ENCODE measurements at places on chromosomes 7 and 10.

- DNase-seq = no peak
Measured at GRCh38 chr7:104093127-104093526, 103.7 kb upstream of the RELN start.

- no peak for DNase-seq
Measured at GRCh38 chr10:23543691-23544380, 105.0 kb downstream of the OTUD1 start.

DNA sequence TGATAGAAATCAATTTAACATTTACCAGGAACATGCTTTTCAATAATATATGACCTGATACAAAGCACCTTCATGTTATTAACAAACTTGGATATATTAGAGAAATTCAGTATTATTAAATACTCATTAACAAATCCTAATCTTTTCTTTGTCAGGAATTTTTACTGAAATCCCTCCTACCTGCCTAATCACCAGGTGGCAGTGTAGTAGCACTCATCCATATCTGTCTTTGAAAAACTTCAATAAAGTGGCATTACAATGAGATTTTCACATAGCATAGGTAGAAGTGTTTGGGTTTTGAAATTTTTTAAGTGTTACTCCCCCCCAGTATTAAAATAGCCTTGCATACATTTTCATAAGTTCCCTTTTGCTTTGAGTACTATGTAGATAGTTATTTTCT is 1246.6 kb upstream of the LRRN3 start:
- no peak for DNase-seq

DNA sequence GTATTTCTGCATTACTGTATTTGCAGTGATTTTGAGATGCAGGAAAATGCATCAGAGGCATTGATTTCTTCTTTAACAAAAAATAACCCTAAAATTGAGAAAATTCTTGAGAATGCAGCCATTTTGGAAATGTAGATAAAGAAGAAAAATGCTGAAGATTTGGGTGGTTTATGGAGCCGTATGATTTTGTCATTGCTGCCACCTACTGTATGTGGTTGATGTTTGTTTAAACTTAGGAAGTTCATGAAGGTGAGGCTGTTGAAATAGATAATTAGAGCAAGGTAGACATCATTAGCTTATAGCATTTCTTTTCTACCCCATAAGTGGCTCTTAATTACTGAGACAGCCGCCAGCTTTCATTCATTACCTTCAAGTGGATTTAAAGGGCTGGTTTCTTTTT is 92.1 kb upstream of the SAMD8 start:
- peak; percentile 2 for DNase-seq

DNA sequence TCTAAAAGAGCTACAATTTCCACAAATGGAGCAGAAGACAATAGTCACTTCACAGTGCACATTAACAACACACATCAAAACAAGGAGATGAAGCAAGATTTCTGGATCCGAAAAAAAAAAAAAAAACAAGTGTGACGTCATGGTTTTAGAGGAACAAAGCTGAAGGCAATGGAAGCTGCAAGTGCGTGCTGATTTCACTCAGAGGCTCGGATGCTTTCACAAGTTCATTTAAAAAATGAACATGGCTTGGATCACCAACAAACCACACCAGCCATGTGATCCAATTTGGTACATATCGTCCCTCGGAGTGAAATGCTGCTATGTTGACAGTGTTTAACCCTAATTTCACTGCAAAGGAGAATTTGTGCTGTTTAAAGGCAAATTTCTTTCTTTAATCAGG is 337.0 kb upstream of the PRKCQ start:
- no peak for DNase-seq

DNA sequence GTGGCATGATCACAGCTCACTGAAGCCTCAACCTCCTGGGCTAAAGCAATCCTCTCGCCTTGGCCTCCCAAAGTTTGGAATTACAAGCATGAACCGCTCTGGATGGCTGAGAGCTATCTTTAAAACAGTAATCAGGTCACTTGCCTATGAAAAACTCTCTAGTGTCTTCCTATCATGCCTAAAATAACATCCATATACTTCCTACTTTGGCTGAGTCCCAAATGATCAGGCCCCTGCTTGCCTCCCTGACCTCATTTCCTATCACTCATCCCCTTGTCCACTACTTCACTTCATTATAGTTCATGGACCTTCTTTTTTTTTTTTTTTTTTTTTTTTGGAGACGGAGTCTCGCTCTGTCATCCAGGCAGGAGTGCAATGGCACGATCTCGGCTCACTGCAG is 28.0 kb downstream of the SEPTIN7 start:
- no peak for DNase-seq

DNA sequence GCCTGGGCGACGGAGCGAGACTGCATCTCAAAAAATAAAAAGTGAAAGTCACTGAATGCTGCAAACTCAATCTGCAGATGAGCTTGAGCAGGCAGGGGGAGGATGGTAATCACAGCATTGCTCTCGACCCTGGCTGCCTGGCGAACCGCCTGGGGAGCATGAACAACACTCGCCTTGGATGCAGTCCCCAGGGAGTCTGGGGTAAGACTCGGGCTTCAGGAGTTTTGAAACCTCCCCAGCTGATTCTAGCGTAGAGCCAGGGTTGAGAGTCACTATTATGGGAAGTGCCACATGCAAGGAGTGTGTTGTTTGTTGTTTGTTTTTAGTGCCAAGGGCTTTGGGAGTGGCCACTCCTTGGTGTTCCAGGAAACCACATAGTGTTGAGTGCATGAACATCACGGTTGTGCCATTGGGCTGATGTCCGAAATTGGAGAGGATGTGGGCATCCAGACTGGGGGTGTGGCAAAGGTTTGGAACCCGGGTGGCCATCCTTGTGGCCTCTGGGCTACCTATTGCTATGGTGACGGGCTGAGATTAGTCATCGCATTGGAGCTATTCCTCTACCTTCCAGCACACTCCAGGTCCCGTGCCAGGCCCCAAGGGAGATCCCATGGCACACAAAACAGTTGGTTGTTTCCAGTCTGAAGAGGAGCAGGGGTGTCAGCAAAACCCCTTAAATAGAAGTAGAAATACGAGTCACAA is 92.6 kb downstream of the RGS10 start:
- no peak for DNase-seq

DNA sequence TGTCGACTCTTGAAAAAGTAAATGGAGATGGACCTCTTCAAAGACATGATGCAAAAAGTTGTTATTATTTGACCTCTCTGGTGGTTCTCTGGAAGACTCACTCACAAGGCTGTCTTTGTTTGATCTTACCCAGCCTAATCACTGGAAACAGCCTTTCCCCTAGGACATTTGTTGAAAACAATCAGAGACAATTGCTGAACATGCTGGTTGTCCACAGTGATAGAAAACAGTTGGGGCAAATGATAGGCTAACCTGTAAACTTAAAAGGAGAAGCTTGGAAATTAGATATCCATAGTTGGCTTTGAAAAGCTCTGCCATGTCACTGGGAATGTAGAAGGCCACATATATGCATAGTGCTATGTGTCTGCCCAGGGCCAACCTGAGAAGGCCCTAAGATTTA is 22.9 kb upstream of the TES start:
- DNase-seq = no peak

- no peak for DNase-seq
Measured at GRCh38 chr10:33127622-33128021, 169.6 kb upstream of the ITGB1 start.

- no peak for DNase-seq
Measured at GRCh38 chr7:88818552-88818951, 23.0 kb upstream of the TEX47 start.

DNA sequence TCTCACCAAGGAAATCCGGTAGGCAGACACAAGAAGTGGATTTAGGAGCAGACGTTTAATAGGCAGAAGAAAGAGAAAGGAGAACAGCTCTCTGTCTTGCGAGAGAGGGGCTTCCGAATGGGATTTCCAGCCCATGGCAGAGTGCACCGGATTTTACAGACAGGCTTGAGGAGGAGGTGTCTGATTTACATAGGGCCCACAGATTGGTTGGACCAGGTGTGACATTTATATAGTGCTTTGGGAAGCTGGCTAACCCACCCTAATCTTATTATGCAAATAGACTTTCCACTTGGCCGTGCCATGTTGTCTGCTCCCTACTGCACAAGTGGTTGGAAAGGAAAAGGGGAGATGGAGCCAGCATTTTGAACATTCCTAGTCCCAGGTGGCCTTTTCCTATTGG is 57.8 kb downstream of the ANKMY2 start:
- peak; percentile 88 for DNase-seq

GRCh38 chr10:132641966-132642731 is 104.6 kb downstream of the INPP5A start:
- no peak for DNase-seq

DNA sequence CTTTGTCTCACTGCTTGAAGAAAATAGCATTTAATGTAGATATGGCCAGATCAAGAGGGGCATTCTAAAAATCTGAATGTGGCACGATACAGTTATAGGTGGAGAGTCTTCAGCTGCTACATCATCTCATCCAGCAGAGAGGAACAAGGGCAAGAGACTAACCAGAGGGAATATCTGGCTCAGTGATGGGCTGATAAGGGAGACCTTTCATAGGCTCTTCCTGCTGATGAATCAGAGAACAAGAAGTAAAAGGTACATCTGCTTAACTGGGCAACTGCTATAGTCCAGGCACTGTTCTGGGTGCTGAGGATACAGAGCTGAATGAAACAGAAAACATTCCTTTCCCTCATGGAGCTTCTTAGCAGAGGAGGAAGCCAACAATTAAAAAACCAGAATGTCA is 37.9 kb downstream of the PIP4K2A start:
- DNase-seq = no peak

DNA sequence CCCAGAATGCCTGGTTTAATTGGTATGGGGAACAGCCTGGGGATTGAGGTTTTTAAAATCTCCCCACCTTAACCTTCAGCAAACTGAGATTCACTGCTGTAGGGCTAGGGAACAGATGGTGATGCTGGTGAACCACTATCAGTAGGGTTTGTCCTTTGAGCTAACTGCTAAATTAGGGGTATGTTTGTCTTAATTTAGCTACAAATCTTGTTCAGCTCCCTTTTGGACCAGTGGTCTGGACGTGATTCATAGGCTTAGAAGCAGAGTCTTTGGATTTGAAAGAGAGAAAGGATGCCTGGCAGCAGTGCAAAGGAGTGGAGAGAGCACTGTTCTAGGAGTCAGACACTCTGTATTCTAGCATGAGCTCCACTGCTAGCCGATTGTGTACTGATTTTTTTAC is 2.8 kb downstream of the HDAC9 start:
- DNase-seq = no peak

DNA sequence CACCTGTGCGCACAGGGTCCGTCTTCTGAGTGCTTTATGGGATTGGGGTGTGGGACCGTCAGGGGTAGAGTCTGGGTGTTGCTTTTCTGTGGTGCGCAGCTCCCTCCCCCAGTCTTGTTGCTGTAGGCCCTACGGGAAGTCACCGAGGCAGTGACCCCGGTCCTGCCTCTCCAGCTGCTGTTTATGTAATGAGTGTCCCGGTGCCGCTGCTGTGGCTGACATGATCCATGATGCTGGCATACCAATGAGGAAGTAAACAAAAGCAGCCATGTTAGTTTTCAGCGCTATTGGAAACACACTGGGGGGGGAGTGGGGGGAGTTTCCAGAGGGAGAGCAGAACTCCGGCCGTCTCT is 1.1 kb downstream of the TRIM8 start:
- no peak for DNase-seq

GRCh38 chr10:24579906-24580305 is 143.8 kb downstream of the ARHGAP21 start:
- DNase-seq = no peak
